ENCODE measurements at places on chromosomes 5 and 9.

DNA sequence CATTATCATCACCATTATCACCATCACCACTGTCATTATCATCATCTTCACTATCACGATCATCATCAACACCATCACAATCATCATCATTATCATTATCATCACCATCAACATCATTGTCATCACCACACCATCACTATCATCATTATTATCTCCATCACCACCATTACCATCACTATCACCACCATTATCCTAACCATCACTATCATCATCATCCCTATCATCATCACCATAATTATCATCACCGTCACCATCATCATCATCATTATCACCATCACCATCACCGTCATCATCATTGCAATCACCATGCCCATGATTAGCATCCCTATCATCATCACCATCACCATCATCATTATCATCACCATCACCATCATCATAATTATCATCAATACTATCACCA, 311.9 kb downstream of the IRX2 start:
- peak; percentile 5 for DNase-seq

GRCh38 chr5:11407556-11408145, 496.6 kb downstream of the CTNND2 start:
- DNase-seq: no peak

DNA sequence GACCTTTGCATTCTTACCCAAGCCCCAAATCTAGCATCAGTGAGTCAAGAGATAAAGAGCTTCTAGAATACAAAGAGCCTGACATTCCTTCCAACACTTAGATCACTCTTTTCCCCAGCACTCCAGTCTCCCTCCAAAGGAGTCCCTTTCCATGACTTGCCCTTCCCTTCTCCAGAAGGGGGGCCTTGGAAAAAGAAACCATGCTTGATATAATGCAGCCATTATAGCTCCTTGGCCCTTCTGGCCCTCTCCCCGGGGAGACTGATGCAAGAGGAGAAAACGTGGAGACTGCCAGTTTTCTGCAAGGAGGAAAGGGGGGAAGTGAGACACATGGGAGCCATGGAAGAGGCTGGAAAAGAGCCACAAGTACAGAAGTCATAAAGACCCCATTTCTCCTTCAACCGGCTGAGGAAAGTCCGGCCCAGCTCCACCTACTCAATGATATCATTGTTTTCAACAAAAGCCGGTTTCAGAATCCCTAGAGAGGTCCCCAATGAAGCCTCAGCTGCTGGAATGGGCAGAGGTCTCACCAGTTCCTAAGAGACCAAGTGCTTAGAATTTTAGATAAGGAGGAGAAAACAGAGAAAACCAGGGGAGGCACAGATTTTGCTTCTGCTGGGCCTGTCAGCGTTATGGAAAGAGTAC, 29.0 kb downstream of the ADAM19 start:
- no peak for DNase-seq

DNA sequence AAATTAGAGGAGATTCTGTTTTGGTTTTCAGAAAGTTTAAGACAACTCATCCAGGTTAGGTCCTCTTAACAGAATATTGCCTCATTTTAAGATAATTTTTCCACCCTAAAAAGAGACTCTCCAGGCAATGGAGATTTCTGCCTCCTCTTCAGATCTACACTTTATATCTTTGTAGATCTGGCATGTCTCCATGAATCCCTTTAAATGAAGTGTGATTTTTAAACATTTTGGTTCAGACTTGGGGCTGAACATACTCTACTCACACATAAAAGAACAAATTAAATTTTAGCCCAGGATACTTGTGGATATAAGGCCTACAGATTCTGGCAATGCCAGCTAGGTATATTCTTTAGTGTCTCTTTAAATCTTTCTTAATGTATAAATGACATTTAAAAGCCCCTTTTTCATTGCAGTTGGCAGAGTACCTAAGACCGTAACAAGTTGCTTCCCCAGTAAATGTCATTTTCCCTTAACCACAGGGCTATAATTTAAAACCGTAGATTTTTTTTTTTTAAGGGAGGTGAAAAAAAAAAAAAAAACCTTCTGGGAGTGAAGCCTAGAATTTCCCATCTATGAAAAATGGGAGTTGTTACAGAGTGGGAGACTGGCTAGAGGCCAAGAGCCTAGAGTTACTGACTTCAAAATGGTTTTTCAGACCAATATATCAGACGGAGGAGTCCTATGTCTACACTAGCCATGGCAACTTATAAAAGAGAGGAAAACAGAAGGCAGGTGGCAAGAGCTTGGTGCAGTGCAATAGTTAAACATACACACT, 207.8 kb upstream of the TARS1 start:
- no peak for DNase-seq

DNA sequence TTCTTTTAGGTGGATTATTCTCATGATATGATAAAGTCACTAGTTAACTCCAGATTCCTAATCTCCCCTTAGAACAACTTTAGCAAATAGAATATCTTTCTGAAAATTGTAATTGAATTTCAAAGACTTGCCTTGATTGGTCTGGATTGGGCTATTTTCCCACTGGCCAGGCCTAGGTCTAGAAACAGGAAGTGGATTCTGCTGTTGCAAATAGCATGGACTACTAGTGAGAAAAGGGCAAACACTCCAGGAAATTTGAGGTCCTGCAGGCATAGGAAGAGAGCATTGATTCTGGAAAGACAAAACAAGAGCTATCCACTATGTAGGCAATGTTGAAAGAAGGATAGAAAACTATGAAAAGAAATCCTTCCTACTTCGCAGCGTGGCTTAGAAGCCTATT, 113.4 kb downstream of the KCTD16 start:
- no peak for DNase-seq

- no peak for DNase-seq
Observed at GRCh38 chr5:36643162-36643561, 36.8 kb downstream of the SLC1A3 start.

DNA sequence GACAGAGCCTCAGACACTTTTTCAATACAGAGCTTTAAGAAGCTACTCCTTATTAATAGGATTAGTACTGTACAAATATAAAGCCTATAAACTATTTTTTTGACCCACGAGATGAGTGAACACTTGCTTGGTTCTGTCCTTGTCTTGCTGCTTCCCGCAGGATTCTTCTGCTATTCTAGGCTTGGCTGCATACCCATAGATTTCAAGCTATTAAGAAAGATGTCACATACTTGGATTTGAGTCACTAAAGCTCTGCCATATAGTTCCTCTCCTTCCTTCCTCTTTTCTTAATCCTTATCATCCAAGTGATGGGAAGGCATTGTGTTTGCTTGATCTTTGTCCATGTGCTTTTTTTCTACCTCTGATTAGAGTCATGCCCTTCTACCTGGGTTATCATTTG, 361.2 kb upstream of the TRPC7 start:
- DNase-seq: no peak

DNA sequence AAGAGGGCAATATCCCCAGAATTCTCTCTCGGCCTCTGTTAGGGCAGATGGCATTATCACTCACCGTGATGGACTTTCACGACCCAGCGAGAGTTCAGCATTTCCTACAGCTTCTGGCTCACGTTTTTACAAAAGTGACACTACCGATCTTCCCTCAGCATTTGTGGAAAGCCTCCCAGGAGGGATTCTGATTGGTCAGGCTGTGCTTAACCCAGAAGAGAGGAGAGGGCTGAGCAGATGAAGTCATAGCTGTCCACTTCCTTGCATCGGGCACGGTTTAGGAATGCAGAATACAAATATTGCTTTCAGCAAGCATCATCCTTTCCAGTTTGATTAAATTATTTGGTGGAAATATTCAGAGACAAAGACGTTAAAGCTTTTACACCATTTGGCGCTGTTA, 277.4 kb upstream of the MSX2 start:
- DNase-seq: no peak

GRCh38 chr9:93364734-93365426, 86.6 kb upstream of the FAM120A start:
- no peak for DNase-seq

- DNase-seq: no peak
Observed at GRCh38 chr5:15516486-15516885, 16.5 kb downstream of the FBXL7 start.

GRCh38 chr9:34558919-34559623, 30.5 kb downstream of the CNTFR start:
- no peak for DNase-seq

GRCh38 chr9:2717385-2717784, at the start of gene KCNV2:
TSS of gene KCNV2 (plus strand) at chr9:2717510. CDS start at chr9:2717740, 230 bp downstream.
- no peak for DNase-seq

DNA sequence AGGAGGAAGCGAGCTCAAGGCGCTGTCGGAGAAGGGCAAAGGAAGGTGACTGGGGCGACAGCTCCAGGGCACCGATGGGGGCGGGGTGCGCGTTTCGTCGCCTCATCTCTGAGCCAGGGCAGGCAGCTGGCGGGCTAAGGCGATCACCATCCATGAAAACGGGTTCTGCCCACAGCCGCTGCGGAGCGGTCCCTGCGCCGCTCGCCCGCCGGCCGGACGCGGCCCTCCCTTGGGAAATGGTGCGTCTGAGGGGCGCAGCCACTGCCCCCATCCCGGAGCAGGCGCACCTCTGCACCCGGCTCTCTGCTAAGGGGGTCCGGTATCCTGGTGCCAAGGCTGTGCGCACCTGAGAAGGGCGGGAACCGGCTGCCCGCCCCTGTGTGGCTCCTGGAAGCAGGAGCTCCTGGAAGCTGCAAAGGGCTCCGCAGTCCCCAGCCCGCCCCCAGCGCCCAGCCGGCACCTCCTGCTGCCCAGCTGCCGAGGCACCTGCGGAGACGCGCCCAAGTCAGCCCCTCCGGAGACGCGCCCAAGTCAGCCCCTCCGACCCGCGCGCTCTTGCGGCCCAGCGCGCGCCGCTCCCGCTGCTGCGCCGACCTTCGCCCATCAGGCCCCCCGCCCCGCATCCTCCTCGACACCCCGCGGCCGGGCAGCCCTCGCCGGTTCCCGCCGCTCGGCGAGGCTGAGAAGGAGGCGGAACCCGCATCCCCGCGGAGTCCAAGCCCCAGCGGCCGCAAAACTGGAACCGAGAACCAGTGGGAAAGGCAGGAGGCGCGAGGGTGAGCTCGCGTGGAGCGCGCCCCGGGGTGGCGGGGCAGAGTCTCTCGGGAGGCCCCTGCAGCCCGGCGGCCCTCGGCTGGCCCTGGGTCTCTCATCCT, 757 bp downstream of the ANKRD34B start:
- no peak for DNase-seq

- no peak for DNase-seq
Observed at GRCh38 chr5:122523776-122524175, 211.7 kb downstream of the SNCAIP start.

GRCh38 chr9:124863371-124863871, 1.5 kb downstream of the ARPC5L start:
- DNase-seq: no peak

DNA sequence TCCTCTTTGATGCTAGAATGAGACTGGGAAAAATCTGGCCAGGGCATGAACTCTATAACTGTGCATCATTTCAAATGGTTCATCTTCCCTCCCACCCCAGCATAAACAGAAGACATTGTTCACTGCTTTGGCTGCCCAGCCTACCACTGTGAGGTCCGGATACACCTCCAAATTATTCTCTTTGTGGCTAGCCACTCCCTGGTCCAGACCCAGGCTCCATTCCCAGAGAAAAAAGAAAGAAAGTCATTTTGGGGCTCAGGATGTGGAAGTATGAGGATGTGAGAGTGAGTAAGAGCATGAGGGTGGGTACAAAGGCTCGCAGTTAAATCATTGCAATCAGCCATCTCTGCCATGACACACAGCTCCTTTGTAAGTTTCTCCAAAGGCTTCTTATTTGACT, 559.2 kb downstream of the PSAT1 start:
- DNase-seq: no peak

GRCh38 chr5:91030521-91031401, 352.4 kb downstream of the ARRDC3 start:
- DNase-seq: no peak

DNA sequence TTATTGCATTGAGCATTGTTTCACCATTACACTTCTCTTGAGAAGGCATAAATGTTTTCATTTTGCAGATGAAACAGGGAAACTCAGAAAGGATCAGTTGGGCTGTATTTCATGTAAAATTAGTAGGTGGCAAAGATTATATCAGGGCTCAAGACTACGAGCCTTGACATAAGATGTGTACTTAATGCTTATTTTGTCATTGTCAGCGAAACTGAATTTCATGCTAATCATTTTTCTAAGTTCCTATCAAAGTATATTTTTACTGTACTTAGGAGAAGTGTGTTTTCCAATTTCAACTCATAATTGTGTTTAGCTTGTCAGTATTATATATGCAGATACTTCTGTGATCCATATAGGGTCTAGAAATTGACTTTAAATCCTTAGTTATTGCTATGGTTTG, 123.8 kb downstream of the FBXL7 start:
- DNase-seq: no peak

- peak; percentile 81 for DNase-seq
Observed at GRCh38 chr9:91843623-91844148, 106.3 kb downstream of the ROR2 start.

DNA sequence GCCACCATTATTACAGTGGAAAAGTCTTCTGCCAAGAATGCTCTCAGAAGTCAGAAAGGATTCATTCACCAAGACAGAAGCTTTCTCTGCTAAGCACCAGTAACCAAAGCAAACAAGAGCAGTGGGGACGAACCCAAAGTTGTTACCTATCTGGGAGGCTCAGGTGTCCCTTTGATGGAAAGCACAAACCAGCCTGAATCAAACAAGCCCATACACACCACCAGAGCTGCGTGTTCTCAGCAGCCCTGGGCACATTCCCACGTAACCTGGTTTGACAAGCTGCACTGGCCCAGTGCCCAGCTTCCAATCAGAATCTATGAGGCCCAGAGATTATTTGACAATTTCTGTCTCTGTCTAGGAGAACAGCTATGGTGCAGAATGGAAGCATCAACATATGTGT, 252.6 kb downstream of the ACTL7B start:
- no peak for DNase-seq

GRCh38 chr9:120394058-120394669, 185.8 kb downstream of the CDK5RAP2 start:
- DNase-seq: no peak

GRCh38 chr5:142600092-142600491, 85.8 kb downstream of the FGF1 start:
- no peak for DNase-seq

- no peak for DNase-seq
Observed at GRCh38 chr5:72883850-72884249, 67.4 kb downstream of the TNPO1 start.

- no peak for DNase-seq
Observed at GRCh38 chr9:115111874-115112273, 6.1 kb downstream of the TNC start.

GRCh38 chr9:94980947-94981722, 254.6 kb downstream of the AOPEP start:
- no peak for DNase-seq

GRCh38 chr9:113479174-113479621, 15.7 kb downstream of the RGS3 start:
- DNase-seq: no peak

- no peak for DNase-seq
Observed at GRCh38 chr5:69415584-69415958, 655 bp downstream of the MARVELD2 start.
